ENCODE measurements at places on chromosomes 12 and 14.

DNA sequence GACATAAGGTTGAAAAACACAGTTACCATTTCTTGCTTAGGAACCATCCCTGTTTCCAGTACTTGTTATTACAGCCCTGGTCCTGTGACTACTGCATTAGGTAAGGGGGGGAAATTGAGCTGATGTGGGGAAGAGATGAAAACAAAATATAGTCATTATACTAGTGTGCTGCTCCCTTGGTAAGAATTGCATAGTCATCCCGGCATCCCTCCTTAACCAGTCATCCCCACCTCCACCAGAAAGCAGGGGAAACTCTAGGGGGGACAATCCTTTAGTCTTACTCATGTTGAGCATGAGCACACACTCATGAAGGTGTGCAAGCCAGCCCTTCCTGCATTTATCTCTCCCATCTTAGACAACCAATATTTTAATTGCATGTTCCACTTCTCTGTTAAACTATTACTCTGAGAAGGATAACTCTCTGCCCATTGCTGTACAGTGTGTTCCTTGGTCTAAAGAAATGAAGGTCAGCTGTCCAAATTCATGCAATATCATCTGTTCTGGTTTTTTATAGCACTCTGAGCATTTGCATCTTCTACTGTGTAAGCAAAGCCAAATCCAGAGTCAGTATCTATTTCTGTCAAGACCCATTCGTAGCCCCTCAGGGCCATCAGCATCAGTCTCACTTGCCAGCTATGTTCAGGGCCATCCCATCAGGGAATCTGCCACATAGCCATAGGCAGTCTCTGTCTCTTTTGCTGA is 46.8 kb downstream of the TMEM30B start:
- DNase-seq: no peak

DNA sequence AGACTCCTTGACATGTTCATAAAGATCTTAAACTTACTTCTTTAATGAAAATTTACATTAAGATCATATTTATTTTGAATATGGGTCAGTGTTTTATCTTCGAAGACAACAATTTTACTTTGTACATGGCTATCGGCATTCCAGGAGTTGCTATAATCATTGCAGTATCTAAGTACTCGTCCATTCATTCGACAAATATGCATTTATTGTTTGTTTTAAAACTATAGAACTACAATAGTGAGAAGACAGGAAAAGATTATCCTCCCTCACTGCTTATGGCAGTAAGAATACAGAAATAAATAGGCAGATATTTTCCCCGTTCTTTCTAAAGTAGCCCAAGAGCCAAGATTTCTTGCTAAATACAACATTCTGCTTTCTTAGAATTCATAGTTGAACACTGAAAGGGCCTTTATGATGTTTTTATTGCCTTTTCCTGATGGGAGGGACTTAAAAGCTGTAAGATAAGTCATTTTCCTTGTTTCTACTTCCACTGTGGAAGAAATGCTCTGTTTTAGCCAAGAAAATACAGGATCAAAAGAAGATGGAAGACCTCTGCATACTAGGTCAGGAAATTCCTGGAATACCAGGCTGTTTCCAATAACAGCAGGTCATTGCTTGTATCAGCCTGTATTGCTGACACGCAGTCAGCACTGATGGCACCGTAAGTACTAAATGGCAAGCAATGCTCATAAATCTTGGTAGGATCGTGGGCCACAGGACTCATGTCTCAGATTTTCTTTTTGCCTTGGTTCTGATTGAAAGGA is 521.0 kb upstream of the ATP2B1 start:
- no peak for DNase-seq

DNA sequence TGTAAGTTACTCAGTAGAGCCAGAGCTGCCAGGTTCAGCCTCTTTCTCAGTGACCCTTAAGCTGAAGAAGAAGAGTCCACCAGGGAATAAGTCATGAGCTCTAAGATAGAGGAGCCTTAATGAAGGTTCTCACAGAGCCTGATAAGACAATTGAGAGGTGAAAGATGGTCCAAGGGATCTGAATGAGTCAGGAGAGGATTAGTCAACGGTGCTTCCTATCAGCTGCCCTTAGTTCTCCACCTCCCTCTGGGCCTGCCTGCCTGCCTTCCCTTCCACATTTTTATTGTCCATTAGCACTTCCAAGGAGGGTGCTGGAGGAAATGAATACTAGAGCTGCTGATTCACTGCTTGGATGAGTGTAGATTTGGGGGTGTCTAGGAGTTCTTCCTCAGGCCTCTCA is 161.7 kb upstream of the RMST start:
- DNase-seq: no peak

GRCh38 chr12:98954506-98954905 is 309.4 kb downstream of the APAF1 start:
- no peak for DNase-seq

GRCh38 chr12:93135286-93136239 is 206.5 kb upstream of the EEA1 start:
- no peak for DNase-seq

- no peak for DNase-seq
Observed at GRCh38 chr14:64566651-64567122, 16.9 kb downstream of the PPP1R36 start.

DNA sequence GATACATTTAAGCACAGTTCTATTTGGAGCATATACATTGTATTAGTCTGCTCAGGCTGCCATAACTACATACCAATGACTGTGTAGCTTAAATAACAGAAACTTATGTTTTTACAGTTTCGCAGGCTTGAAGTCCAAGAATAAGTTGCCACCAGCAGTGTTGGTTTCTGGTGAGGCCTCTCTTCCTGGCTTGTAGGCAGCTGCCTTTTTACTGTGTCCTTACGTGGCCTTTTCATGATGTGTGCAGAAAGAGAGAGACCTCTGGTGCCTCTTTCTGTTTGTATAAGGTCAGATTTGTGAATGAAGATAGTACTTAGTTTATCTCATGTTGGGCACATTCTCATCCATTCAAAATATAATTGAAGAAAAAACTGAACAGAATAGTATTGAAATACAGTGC is 636.6 kb downstream of the FLRT2 start:
- no peak for DNase-seq

- DNase-seq: no peak
Observed at GRCh38 chr14:72563676-72564075, 330.2 kb downstream of the DPF3 start.
